M059J (cell line): ENCODE measurements at places on chromosomes 13 and 19.

- DNase-seq = peak; percentile 79
These were observed 52.2 kb upstream of the RANBP3 start for GRCh38 chr19:6030214-6030507.

- no peak for DNase-seq
These were observed 2.4 kb downstream of the FBN3 start for GRCh38 chr19:8146877-8147581.

- no peak for DNase-seq
These were observed 421.4 kb downstream of the SLITRK6 start for GRCh38 chr13:85377783-85378182.

GRCh38 chr13:77696879-77697216, 639 bp upstream of the SLAIN1 start:
- no peak for DNase-seq

GRCh38 chr13:102907016-102907756, 61.4 kb downstream of the ERCC5 start:
- DNase-seq = no peak

DNA sequence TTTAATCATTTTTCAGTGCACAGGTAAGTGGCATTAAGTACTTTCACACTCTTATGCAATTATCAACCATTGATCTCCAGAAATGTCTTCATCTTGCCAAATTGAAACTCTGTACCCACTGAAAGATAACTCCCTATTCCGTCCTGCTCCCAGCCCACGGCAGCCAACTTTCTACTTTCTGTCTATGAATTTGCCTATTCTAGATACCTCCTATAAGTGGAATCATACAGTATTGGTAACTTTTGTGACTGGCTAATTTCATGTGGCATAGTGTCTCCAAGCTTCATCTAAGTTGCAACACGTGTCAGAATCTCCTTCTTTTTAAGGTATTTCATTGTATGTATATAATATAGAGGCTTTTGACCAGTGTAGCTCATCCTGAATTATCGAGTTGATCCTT, 5.7 kb upstream of the CEACAM18 start:
- no peak for DNase-seq

DNA sequence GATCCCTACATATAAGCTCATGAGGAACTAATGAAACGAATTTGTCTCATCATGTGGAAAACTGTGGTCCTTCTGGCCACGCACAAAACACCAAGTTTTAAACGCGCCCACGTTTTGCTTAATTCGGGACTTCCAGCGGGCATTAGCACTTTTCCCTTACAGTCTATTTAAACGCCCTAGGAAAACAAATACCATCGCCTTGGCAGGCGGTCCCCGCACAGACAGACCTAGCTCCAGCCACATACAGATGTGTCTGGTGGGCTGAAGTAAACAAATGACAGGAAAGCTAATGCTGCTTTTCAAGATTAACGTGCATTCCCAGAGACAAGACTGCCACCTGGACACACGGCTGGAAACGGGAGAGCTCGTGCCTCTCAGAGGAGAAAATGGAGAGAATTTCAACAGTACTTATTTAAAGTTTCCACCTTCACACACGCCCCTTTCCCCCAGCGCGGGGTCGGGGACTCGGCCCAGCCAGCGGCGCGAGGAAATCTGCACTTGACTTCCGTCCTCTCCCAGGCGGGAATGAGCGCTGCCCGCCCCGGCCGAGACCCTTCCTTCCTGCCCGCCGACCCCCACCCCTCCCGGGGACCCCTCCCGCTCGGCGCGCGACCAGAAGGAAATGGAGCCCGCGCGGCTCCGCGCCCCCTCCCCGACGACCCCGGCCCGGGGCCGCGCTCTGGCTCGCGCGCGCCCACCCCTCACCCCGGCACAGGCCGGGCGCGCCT, 931 bp downstream of the USP12 start:
- DNase-seq = peak; percentile 57

- peak; percentile 64 for DNase-seq
These were observed at the start of gene CYP2S1 for GRCh38 chr19:41192574-41193429. Gene CYP2S1, plus strand, starts transcription at chr19:41193219. Its CDS starts 46 bp downstream, at chr19:41193265.

DNA sequence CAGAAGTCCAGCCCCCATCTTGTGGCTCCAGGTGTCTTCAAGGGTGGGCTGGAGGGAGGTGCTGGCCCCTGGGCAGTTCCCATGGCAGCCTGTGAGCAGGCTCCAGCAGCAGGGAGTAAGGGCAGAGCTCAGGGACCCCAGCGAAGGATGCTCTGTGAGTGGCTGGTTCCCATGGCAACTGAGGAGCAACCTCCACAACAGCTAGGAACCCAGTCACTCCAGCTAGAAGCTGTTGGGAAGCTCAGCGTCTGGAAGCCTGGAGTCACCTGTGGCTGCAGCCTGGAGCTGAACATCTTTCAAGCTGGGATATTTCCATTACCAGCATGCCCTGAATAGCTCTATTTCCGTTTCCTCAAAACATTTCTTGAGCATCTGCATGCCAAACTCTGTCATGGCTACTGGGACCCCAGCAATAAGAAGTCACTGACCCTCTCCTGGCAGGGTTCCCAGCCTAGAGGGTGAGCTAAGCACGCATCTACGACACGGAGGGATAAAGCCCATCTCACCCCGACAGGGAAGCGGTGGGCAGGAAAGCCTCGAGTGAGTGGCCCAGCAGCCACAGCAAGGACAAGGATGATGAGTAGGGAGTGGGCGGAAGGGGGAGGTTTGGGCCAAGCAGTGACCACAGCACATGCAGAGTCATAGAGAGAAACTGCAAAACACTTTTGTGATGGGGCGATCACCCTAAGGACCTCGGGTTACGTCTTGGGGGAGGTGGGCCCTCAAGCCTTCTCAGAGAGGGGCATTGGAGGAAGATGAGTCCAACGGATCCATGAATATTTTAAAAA, 52.6 kb downstream of the ALOX5AP start:
- no peak for DNase-seq

- DNase-seq = no peak
These were observed 665.0 kb upstream of the SLITRK6 start for GRCh38 chr13:86464193-86464592.

DNA sequence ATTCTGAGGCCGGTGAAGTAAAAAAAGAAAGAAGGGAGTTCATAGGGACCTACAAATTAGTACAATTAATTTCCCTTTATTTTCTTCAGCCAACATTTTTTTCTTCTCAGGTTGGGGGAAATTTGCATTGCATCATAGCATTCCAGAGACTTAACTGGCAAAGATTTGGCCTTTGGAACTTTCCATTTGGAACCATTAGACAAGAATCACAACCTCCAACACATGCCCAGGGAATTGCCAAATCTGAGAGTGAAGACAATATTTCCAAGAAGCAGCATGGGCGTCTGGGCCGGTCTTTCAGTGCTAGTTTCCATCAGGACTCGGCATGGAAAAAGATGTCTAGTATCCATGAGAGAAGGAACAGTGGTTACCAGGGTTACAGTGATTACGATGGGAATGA, 6.4 kb upstream of the ERCC5 start:
- DNase-seq = no peak

GRCh38 chr19:39492225-39492624, 6.5 kb upstream of the DLL3 start:
- DNase-seq = no peak

GRCh38 chr13:33106656-33107360, 90.6 kb downstream of the KL start:
- DNase-seq = no peak

DNA sequence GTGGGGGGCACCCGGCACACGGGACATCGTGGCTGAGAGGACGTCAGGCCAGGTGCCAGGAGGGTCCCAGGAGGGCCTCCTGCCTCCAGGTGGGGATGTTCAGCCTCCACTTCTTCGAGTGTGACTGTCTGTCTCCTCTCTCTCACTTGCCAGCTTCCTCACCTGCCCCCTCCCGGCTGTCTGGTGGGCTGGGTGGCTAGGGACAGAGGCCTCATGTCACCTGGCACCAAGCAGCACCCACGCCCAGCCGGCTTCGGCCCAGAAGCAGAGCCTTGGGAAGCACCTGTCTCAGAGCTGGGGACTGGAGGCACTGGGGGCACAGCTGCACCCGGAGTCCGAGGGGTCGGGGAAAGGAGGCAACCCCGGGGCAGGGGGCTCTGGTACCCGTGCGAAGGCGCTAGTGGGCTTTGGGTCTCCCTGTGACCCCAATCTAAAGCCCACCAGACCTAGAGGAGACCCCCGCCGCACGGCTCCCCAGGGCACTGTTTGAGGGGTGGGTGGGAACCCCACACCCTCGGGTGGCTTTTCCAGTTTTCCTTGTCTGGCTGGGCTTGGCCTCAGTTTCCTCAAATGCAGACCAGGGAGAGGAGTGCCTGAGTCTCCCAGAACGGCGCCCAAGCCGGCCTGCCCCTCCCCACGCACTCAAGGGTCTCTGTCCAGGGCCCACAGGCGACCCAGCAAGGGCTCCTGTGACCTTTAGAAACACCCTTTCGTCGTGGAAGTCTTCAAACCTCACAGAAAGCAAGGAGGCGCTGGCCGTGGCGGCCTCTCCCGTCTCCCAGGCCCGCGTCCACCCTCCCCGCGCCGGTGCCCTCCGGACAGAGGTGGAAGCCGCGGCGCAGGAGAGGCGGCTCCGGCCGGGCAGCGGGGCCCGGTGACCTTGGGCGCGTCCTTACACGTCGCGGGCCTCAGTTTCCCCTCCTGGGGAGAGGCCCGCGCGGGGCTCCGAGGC, 664 bp upstream of the HCN2 start:
- no peak for DNase-seq

DNA sequence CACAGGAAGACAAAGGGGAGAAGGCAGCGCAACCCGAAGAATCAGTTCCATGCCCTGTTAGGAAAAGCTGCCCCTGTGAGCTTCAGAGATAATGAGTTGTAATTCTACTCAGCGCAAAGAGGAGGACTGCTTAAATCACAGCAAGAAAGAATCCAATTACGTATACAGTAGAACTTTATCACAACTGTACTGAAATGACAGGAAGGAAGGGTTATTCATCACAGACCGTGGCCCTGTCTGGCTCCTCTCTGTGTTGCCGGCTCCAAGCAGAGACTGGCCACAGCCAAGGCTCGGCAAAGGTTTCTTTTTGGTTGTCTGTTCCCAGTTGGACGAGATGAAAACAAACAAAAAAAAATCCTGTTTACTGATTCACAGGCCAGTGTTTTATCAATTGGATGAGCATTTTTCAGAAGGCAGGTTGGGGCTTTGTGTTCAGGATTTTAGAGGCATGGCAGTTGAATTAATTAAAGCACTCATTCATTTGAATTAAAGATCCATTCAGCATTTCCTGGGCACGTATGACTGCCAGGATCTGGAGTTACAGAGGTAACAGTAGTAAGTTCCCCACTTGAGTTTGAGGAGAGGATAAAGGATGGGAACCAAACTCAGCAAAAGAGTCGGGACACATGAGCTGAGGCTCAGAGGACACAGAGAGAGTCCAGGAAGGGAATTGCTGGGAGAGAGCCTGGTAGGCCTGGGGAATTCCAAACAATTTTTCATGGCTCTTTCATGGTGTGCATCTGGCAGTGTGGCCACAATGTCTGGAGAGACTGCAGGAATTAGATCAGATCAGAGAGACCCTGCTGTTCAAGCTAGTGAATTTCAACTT, 341.0 kb downstream of the DNAJC15 start:
- peak; percentile 55 for DNase-seq

GRCh38 chr13:71864986-71865873, 1.8 kb downstream of the DACH1 start:
- DNase-seq = peak; percentile 2

DNA sequence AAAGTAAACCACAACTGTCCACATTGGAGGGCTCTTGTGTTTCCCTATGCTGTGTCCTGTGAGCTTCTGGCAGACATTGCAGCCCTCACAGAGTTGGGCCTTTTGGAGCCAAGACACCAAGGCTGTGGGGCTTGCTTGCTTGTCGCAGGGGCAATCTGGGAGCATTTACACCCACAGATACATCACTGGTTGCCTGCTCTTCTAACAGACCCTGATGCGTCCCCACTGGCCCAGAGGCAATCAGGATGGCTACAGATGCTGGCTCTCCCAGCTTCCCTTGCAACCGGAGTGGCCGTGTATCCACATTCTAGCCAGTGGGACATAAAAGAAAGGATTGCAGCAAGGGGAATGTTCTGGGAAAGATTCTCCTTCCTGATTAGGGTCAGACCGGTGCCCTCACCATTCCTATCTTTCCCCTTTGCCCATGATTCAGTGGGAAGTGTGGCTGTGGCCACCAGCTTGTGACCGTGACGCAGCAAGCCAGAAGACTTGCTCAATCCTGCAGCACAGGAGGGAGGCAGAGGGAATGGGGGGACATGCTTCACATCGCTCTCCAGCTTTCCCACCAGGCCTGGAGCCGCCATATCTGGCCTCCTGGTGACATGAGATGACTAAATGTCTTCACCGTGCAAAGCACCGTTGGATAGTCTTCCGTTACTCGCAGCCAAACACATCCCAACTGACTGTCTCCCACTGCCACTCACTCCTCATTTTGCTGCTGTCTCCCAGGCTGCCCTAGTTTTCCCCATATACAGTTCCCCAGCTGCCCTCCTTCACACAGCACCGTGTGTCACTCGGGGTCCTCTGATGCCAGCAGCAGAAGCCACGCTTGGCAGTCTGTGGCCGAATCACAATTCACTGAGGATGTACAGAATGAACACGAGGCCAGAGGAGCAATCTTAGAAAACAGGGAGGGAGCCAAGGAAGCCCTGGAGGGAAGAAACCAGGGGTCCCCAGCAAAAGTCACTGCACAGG, 151.0 kb downstream of the DPF1 start:
- DNase-seq = no peak

DNA sequence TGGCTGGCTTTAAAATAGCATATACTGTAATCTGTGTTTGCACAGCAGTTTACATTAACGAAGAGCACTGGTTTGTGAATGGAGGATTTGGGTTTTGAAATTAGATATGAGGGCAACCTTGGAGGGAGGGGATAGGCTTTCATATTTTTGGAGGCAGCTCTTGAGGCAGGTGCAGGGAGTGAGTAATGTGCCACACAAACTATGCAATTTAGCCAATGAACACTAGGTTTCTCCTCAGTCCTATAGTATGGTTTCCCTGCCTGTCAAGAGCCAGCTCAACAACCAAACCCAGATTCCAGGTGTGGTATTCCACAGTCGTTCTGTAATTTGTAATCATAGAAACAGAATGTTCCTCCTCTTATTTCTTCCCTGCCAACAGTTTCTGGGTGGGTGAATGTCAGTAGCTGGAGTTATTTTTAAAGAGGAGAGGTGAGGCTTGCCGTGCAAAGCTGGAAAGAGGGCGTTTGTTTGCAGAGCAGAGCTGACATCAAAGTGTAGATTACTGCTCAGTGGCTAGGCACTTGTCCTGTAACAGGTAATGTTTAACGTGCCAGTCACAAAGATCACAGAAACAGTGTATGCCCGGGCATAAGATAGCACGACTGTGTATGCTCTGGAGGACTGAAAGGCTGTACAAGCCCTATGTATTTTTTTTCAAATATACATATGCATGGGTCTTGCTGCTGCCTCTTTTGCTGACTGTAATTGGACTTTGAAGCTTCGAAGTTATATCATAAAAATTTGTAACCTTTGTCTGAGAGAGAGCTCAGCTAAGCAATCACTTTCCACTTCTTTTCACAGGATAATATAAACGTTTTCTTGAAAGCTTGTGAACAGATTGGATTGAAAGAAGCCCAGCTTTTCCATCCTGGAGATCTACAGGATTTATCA, 124.2 kb downstream of the LMO7 start:
- no peak for DNase-seq
